ENCODE measurements at places on chromosomes 3 and 15.

DNA sequence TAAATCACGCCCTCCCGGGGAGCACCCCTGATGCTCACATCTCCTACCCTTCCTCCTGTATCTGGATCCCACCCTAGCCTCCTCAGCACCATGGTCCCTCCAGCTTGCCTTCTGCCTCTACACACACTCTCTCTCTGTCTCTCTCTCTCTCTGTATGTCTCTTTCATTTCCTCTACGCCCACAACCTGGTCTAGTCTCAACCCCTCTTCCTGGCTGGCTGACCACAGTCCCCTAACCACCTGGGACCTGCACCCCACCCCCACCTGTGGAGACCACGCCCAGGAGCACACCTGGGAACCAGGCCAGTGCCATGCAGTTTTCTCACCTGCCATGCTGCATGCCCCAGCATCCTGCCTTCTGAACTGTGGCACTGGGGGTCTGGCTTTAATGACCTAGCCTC, 4.0 kb upstream of the CFAP100 start:
- DNase-seq: no peak

DNA sequence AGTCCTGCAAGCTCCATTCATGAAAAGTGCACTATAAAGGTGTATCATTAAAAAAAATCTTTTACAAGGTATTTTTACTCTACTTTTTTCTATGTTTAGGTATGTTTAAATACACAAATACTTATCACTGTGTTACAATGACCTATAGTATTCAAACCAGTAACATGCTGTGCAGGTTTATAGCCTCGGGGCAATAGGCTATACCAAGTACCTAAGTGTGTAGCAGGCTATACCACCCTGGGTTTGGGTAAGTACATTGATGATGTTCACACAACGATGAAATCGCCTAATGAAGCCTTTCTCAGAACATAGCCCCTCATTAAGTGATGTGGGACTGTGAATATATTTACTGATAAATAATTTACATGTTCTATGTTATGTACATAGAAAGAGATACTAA, 104.6 kb downstream of the ATP1B3 start:
- no peak for DNase-seq

GRCh38 chr3:72891053-72891855, 3.4 kb downstream of the GXYLT2 start:
- no peak for DNase-seq

GRCh38 chr15:95758451-95758850, 572.0 kb upstream of the NR2F2 start:
- no peak for DNase-seq

DNA sequence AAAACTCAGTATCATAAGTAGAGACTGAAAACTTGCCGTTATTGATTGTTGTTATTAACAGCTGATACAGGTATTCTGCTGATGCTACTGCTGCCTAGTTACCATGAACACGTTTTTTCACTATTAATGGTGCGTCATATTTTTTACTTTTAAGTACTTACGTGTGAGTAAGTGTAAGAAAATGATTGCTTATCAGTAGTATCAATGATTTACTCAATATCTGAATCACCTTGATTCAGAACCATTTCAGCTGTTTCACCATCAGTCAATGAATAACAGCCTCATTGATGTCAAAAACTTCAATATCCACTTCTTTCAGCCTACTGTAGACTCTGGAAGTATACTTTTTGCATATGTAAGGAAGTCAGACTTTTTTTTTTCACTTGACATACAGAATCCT, 4.7 kb downstream of the CCR8 start:
- no peak for DNase-seq

DNA sequence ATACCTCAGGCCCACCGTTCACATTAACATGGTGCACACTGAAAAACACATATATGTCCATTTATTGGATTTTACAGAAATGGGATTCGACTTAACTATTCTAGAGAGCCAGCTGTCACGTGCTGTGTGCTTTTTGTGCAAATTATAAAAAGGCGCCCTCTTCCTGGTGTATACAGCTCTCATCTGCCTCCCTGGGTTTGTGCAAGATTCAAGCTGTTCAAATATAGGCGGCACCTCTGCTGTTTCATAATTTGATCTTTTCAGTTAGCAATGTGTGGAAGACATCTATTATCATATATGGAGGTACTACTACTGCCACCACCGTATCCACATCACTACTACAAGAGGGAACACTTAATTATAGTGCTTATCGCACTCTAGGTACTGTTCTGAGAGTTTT, 187.6 kb downstream of the EBLN2 start:
- no peak for DNase-seq

DNA sequence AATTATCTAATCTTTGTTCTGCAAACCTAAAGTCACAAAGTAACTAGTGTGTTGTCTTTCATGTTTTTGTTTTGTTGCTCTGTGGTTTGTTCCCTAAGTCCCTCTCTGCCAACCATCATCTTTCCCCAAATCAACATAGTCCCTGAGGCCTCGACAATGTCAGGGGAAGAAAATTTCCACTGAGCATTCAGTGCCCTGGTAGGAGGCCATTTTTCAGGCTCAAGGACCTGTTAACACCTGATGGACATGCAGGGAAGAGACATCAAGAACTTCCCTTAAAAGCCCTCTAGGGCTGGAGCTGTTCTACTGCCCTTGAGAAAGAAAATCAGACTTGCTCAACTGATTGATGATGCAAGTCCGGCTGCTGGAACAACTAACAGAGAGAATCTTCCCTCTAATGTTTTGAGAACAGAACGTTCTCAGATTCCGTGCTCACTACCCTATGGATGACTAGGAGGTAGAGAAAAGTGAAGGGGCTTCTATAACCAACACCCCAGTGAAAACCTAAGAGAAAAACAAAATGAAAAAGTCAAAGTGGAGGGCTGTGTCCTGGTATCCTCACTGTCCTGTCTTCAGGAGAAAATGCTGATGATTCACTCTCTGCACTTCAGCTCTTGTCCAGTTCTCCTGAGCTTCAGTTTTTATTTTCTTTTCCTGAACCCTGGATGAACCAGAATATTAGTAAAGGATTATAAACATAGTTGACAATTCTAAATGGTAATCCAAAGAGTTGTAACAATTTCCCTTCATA, 373.1 kb downstream of the FOXP1 start:
- DNase-seq: no peak

DNA sequence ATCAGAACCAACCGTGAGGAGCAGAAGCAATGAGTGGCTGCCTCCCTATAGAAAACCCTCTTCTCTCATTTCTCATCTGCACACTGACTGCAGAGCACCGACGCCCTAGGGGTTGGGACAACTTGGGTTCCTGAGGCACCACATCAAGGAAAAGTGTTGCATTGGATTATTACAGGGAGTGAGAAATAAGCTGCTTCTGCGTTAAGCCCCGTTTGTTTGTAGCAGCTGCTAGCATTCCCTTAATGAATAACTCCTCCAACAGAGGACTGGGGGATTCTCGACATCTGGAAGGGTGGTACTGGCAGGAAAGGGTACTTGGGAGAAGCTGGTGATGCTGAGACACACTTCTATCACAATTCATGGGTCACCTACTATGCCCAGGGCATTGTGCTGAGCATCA, 25.3 kb upstream of the AGBL1 start:
- DNase-seq: no peak

- DNase-seq: no peak
These were observed 136.7 kb downstream of the AQP9 start for GRCh38 chr15:58274885-58275284.

DNA sequence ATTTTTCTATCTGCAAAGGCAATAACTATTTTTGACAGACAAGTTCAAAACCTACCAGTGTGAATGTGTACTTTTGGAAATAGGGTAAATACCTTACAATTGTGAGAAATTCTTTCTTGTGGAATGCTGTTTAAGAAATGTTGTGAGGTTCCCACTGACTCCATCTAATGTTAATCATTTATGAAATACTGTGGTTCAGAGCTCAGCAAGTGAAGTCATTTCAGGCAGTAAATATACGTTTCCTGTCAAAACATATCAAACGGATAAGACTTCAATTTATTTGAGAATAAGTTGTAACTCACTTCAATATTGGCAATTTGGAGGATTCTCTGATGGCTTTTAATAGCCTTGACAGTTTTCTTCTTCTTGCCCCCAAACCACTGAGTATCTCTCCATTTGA, 16.4 kb downstream of the TAFA4 start:
- no peak for DNase-seq

DNA sequence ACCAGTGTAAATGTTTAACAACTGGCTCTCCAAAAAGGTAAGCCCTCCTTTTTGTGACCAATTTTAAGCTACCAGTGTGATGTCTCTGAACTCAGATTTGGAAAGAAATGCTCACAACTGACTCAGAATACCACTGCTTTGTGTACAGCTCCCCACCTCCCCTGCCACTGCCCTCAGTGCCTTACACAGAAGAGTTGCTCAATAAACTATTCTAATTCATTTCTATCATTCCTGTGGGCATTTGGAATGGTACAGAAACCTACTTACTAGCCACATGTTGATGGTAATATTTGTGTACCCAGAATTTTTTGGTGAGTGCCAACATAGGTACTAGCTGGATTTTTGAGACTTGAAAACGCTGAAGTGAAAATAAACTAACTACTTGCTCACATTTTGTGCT, 16.0 kb downstream of the LRRN1 start:
- DNase-seq: no peak

DNA sequence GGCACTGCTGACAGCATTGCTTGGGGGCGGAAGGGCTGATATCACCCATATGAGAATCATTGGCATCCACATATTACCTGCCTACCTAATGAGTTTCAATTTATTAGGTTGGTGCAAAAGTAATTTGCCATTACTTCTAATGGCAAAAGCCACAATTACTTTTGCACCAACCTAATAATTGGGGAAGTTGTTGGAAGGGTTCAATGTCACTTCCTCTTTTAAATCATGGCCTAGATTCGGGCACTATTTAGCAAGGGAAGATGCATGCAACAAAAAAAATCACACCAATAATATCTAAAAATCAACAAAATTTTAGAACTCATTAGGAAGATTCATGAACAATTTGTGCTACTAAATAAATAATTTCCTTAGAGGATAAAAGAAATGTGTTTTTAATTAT, 56.0 kb upstream of the AGTR1 start:
- DNase-seq: no peak

DNA sequence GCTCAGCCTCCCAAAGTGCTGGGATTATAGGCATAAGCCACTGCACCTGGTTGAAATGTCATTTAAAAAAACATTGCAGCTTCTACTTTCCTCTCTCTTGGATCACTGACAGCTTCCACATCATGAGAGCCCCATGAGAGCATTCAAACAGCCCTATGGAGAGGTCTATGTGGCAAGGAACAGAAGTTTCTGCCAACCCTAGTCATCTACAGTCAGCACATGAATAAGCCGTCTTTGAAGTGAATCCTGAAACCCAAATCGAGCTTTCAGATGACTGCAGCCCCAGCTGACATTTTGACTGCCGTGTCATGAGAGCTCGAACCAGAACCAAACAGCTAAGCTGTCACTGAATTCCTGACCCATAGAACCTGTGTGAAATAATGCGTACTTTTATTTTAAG, 39.8 kb downstream of the CD200R1L start:
- DNase-seq: no peak

DNA sequence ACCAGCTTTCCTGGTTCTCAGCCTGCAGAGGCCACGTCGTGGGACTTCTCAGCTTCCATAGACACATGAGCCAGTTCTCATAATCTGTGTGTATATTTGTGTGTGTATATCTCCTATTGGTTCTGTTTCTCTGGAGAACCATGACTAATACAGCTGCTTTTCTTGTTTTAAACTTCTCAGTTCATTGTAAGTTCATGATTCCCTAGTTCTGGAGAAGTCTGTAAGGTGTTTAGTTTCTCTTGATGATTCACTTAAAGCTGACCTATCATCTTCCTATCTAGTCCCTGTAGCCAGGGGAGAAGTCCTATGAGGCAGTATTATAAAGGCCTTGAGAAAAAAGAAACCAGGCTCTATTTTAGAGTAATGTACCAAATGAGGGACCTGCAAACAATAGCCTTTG, 147.7 kb downstream of the RYR3 start:
- DNase-seq: no peak

DNA sequence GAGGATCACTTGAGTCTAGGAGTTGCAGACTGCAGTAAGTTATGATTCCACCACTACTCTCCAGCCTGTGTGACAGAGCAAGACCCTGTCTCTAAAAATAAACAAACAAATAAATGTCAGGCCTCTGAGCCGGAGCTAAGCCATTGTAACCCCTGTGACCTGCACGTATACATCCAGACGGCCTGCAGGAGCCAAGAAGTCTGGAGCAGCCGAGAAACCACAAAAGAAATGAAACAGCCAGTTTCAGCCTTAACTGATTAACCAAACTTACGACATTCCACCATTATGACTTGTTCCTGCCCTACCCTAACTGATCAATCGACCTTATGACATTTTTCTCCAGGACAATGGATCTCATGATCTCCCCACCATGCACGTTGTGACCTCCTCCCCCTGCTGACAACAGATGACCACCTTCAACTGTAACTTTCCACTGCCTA, 32.5 kb upstream of the ZKSCAN7 start:
- DNase-seq: no peak

DNA sequence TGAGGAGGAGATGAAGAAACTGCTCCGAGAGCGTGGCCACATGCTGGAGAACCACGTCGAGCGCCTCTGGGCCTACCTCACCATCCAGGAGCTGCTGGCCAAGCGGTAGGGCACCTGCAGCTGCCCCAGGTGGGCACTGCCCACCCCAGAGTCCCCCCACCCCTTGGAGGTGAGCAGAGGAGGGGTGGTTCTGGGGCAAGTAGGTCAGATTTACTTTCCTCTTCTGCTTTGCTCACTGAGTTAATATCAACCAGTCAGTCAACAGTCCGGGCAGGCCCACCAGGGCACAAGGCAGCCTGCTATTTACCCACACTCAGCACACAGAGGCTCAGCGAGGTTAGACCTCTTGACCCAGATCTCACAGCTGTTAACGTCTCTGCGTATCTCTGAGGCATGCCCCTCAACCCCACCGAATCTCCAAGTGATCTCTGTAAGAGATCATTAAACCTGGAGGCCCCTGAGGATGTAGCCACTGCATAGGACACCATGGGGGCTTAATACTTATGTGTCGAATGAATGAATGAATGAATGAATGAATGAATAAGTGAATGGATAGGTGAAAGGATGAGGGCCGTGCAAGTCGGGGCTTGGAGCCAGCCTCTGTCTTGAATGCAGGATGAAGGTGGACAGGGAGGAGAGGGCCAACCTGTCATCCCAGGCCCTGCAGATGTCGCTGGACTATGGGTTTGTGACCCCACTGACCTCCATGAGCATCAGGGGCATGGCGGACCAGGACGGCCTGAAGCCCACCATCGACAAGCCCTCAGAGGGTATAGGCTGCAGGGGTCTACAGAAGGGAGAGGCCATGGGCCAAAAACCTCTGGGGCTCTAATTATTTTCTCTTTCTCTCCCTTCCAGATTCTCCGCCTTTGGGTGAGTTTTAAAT, 8.0 kb upstream of the ITIH3 start:
- no peak for DNase-seq

DNA sequence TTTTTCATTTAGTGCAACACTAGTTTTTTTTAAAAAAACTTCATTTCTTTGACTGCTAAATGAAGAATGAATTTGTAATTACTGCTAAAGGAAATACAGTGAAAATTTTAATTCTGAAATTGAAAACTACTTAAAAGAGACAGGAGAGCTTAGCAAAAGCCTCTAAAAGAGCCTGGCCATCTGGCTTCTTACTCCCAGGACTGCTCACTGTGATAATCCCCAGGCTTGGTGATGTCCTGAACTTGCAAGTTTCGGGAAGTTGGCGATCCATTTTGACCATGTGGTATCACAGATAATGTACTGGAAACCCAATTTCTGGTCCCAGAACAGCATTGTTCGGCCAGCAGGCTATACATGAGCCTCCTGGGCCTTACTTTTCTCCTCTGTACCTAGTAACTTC, 292.1 kb downstream of the FGF12 start:
- no peak for DNase-seq
